C1 segment of cervical spinal cord (tissue), 14 donors: ENCODE measurements at places on chromosomes 2 and 18.

DNA sequence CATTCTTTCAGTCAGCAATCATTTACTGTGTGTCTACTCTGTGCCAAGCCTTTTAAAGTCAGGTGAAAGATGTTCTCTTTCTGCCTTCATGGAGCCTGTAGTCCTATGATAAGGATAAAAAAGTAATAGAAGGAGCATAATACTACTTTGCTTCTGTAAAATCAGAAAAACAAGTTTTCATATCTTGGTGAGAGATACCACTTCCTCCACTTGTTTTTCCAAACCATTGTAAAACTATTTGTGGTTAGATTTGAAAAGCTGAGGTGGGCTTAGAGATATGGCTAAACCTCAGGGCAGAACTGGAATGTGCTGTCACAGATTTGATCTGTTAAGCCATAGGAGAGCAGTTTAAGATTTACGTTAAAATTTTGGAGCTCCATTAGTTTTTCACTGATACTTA, 104.7 kb upstream of the FAM117B start:
- no peak for DNase-seq

GRCh38 chr2:199042660-199043379, 414.9 kb downstream of the SATB2 start:
- no peak for DNase-seq

DNA sequence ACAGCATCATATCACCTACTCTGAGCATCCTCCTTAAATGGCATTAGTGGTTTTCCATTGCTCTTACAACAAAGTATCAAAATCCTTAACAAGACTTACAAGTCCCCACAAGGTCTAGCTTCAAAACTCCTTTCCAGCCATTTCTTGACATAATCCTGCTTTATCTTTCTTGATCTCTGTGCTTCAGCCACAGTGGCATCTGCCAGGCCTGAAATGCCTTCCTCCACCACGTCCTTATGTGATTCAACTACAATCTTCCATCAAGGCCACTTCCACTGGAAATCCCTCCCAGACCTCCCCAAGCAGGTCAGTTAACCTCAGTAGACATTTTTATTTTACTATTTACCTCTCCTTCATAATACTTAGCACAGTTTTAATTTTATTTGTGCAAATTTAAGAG, 83.8 kb upstream of the CCDC150 start:
- DNase-seq, result no peak

DNA sequence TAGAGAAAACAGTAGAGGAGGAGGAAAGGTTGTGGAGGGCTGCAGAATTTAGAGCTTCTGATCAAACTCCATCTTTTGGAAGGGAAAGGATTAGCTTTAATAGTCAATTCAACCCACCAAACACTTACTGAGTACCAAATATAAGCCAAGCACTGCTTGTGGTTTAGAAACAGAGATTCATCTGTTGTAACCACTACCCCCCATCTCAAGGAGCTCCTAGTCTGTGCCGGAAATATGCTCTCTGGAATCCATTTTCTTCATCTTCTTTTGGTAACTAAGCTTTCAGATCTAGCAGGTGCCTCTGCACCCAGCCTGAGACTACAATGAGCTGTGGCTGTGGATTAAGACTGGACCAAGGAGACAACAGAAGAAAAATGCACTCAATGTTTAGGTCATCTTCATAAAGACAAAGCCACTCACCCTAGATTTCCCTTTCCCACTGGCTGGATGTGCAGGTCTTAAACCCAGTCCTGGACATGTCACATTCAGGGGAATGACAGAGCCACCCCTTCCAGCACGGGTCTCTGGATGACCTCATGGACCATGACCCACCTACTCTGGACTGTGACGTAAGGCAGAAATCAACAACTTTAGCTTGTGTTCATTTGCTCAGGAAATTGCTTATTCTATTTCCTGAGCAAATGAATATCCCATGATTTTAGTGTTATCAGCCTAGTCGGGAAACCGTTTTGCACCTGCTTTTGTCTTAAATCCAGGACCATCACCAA, 52.9 kb downstream of the EPB41L3 start:
- DNase-seq, result no peak

GRCh38 chr18:50293039-50293438, 5.5 kb upstream of the CXXC1 start:
- no peak for DNase-seq

DNA sequence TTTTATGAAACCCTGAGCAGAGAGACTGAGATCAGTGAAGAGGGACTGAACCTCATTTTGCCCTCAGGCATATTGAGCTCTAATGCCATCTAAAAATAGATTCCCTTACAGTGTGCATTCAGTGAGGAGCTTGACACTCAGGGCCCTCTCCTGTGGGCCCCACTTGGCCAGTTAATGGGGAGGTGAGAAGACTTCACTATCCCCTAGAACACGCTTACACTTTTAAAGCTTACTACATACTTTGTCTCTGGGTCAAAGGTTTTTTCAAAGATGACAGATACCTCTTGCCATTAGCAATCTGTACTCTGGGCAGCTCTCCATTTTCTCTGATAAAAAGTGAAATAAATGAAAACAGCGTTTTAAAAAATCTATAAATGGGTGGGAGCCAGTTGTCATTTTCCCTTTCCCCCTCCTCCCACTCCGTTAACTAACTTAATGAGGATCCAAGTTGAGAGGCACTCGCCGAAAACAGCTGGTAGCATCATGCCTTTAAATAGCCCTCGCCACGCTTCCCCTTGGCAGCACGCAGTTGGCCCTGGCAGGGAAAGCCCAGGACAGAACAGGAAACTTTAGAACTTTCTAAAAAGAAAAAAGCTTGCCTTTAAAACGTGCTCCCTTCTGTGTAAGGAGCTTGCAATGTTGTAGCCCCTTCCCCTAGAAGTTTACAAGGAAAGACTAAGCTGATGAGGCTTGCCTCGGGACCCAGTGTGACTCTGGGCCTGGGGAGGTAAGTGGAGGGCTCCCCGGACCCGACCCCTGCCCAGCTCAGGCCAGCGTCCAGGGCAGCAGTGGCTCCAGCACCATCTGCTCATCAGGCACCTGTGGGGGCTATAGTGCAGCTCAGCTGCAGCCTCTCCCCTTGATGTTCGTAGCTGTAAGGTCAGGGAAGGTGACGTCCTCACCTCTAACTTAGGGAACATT, 58.8 kb upstream of the FOSL2 start:
- no peak for DNase-seq

DNA sequence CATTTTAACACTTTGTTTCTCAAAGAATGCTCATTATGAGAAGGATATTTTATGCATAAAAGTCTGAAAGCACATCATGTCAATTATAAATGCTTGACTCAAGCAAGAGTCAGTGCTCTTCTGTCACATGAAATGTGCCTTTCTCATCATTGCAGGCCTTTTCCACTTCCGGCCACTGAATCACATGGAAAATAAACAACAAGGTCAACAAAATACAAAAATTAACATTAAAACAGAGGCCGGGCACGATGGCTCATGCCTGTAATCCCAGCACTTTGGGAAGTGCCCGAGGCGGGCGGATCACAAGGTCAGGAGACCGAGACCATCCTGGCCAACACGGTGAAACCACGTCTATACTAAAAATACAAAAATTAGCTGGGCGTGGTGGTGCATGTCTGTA, 480.6 kb downstream of the SPAG16 start:
- DNase-seq, result no peak

- no peak for DNase-seq
Measured at GRCh38 chr2:36071698-36072097, 283.9 kb upstream of the CRIM1 start.

- DNase-seq, result no peak
Measured at GRCh38 chr2:205808486-205809121, 126.3 kb downstream of the NRP2 start.

DNA sequence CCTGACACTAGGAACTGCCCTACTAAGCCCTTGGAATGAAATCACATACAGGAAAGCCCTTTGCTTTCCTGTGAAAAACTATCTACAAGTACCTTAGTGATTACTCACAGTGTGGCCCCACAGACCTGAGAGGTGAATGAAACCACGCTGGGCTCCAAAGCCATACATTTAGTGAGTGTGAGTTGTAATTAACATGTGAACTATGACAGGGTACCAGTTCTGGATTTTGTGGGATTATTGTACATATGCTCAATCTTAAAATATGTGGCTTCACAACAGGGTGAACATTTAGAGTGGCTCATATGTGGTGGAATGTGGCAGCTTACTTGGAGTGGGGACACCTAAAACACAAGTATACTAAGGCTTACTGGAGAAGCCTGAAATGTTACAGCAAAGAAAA, 12.3 kb downstream of the KCTD1 start:
- DNase-seq, result no peak

GRCh38 chr2:150138587-150138986, 348.9 kb downstream of the RND3 start:
- no peak for DNase-seq

GRCh38 chr2:224638301-224638823, 53.2 kb upstream of the CUL3 start:
- no peak for DNase-seq

- no peak for DNase-seq
Measured at GRCh38 chr18:10074728-10075127, 160.9 kb downstream of the VAPA start.

- no peak for DNase-seq
Measured at GRCh38 chr2:198127627-198128026, 323.2 kb downstream of the PLCL1 start.

DNA sequence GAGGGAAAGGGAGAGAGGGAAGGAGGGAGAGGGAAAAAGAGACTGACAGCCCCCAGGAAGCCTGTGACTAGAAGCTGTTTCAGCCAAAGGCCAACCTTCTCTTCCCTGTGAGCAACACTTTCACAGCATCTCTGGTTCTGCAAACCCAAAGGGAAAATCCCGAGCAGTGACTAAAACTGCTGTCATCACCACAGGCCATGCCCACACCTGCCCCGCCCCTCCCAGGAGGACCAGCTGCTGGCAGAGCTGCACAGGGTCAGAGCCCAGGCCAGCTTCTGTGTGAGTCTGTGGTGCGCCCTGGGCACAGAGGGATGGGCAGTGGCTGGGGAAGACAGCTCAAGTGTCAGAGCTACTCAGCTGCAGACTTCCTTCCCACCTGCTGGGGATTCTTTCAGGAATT, 64.9 kb upstream of the OTOS start:
- DNase-seq, result no peak

DNA sequence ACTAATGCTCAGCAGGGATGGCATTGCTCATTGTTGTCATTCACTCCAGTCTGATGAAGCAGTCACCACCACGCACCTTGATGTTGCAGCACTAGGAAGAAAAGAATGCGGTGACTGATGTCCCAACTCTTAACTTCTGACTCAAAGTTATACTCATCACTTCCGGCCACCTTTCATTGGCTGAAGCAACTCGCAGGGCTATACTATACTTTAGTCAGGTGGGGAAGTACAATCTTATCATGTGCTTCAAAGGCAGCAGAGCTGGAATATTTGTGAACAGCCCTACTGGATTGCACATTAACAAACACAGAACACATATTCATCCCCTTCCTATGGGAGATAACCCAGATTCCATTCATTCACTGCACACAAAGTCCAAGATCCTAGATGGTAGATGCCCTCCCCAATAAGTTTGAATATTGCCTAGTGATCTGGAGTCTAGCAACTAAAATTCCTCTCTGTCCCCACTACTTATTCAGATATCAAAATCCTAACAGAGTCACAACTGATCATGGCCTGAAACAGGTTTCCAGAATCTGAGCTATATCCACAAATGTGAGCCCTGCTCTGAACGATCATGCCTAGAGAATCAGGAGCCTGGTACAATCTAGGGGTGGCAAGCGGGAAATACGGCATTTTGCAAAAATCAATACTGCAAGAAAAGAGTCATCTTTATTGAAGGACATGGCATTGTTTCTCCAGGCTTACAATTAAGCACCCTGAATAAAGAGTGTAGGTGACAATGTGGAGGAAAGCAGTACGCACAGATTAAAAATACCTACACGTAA, 3.4 kb upstream of the SPATS2L start:
- no peak for DNase-seq

- no peak for DNase-seq
Measured at GRCh38 chr2:96427917-96428316, 77.2 kb downstream of the NEURL3 start.

- no peak for DNase-seq
Measured at GRCh38 chr2:19321946-19322345, 36.5 kb downstream of the OSR1 start.
